ENCODE measurements at places on chromosomes 5 and 9.

DNA sequence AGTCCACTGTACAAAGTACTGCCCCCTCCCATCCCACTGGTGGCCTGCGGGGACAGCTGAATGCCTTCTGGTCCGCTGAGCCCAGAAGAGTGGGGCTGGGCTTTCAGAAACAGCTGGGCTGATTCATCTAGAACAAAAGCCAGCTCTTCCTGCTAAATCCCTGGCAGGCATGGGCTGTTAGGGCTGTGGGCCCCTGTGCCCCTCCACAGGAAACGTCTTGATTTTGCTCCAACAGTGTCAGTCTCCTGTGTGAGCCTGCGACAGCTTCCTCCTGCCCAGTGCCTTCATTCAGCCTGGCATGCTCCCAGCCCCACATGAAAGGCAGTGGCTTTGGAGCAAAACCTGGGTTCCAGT is 6.9 kb upstream of the GSN start:
- no peak for DNase-seq

GRCh38 chr5:179820483-179821297 is at the start of gene SQSTM1:
TSS of gene SQSTM1 (plus strand) at chr5:179820905. CDS start at chr5:179820937, 32 bp downstream.
- DNase-seq, result peak; percentile 92

- DNase-seq, result peak; percentile 68
These were observed 1096.3 kb upstream of the DMAC1 start for GRCh38 chr9:8895861-8896224.

DNA sequence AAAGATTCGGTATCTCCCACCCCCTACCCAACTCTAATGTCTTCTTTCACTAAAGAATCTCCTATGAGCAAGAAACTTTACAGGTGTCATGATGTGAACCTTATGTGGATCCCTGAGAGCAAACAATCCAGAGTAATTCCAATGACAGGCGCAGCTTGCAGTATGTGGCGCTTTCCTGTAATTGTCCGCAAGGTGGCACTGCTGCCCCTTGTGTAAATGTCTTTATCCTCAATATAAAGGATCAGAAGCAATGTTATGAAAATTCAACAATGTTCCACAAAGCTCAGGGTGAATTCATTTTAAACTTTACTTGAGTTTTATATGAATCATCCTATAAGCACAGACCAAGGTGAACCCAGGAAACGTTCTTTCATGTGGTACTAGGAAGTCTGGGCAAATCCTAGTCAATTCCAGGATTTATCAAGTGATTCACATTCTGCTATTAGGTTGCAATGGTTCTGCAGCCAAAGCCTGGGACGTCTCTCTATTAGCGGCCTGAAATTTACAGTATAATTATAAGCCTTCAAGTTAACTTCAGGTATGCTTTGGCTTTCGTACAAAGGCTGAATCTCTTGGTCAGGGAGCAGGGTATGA is 113.7 kb downstream of the TRPM6 start:
- peak; percentile 81 for DNase-seq

GRCh38 chr5:113682497-113683136 is 169.1 kb downstream of the YTHDC2 start:
- DNase-seq, result no peak

GRCh38 chr5:10624206-10624605 is 60.3 kb downstream of the ANKRD33B start:
- DNase-seq, result no peak

DNA sequence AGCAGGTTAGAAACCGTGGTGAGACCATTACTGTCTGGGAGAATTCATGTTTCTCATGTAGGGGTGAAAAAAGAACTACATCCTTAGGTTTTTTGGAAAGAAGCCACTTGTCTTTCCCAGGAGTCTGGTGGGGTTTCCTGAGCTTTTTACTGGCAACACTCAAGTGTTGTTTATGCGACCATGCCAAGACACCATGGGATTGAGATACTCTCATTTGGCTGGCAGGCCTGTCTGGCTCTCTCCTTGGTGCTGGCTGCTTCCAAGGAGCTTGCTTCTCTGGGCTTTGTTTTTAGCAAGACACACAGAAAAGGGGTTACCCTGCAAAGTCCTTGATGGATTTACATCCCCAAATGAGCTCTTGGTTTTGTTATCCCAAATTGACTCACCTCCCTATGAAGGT is 80.9 kb upstream of the ISL1 start:
- DNase-seq, result no peak

All from suppressor macrophage (primary cell).